NCI-H1417 treated with DMSO at 0.1 percent for 48 hours (cell line): ENCODE measurements at places on chromosomes 7 and 10.

- no peak for DNase-seq
Observed at GRCh38 chr10:129942936-129943715, 20.9 kb downstream of the EBF3 start.

DNA sequence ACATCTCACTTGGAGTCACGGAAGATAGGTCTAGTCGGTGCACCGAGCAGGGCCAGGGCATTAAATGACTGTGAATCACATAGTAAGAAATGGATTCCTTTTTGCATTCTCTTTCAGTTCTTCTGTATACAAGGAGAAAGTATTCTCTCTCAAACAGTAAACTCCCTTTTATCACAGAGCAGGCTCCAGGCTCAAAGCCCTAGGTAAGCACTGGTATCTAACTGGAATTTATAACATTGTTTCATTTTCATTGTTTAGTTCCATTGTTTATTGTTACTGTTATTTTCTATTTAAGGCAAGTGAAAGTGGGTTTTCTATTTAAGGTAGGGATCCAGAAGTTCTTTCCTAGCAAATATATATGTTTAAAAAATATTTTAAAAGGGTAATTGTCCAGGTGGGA is 44.1 kb upstream of the CDK1 start:
- DNase-seq = no peak

DNA sequence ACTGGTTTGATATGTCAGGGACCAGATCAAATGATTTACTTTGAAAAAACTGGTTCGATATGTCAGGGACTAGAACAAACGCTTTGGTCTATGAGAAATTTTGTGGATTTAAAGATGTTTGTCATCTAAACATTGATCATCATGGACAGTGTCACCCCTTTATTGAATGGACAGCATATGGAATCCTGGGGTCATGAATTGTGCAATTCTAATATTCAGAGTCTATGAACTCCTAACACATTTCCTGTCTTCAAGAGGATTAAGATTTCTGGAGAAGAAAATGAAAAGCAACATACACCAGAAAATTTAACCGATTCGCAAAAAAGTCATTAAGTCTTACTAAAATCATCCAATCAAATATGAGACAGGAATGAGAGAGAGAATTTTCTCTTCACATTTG is 106.4 kb upstream of the FAM133B start:
- DNase-seq = no peak

GRCh38 chr10:52284416-52285013 is 29.6 kb upstream of the DKK1 start:
- no peak for DNase-seq

DNA sequence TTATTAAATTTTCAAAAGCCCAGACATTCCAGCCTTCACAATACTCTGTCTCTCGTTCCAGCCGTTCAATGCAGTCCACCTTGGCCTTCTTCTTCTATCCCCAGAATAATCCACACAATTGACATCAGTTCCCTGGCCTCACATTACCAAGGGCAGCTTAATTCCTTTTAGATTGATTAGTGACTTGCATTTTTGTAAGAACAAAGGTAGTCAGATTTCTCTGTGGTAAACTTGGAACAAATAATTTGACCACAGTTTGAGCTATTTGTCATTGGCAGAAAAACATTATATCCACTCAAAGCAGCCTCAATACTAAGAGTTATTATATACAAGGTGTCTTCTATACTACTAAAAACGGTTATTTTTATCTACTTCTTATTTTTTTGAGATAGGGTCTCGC is 5.1 kb upstream of the CYTH3 start:
- DNase-seq = no peak

GRCh38 chr7:46115410-46115809 is 194.3 kb upstream of the IGFBP3 start:
- DNase-seq = no peak

GRCh38 chr7:121102619-121103018 is 114.1 kb downstream of the CPED1 start:
- no peak for DNase-seq

DNA sequence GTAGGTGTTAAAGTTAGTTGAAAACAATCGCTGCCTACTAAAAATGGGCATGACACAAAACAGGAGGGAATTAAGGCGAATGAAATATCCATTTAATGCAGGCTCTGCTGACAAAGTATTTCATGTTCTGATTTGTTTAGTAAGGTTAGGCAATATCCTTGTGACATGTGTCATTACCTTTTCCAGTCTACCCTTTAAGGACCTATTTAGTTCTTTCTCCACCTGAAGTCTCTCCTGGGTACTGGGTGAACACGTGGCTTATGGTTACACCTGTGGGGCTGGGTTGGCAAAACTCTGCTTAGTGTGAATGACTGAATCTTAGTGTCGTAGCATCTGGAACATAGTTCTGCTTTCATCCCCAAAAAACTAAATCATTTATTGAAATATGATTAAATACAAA is 313.5 kb downstream of the CCDC3 start:
- DNase-seq = no peak

GRCh38 chr10:86203162-86203905 is 163.3 kb downstream of the GRID1 start:
- DNase-seq = no peak

GRCh38 chr10:36441557-36441956 is 683.8 kb upstream of the ANKRD30A start:
- no peak for DNase-seq

DNA sequence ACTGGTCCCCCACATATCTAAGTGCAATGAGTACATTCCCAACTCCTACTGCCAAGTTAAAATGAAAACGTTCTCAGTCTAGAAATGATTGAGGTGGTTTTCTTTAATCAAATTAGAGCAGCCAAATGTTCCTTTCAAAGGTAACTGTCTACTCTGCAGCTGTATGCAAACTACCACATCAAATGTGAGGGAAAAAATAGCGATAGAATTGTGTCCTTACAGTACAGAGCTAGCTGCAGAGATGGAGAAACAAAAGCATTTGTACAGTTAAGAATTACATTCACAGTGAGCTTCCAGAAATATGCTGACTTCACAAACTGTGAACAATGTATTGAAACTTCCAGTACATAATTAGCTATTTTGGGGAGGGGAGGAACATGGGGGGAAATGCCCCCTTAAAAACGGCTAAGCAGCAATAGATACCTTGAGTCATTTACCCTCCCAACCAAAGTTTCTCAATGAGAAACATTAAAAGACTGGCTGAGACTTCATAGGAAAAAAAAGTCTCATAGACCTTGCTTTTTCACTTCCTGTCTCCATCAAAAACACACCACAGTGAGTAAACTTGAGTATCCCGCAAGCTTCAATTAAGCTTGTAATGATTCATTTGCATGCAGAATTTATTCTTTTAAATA is 22.9 kb downstream of the CDK6 start:
- DNase-seq = no peak

DNA sequence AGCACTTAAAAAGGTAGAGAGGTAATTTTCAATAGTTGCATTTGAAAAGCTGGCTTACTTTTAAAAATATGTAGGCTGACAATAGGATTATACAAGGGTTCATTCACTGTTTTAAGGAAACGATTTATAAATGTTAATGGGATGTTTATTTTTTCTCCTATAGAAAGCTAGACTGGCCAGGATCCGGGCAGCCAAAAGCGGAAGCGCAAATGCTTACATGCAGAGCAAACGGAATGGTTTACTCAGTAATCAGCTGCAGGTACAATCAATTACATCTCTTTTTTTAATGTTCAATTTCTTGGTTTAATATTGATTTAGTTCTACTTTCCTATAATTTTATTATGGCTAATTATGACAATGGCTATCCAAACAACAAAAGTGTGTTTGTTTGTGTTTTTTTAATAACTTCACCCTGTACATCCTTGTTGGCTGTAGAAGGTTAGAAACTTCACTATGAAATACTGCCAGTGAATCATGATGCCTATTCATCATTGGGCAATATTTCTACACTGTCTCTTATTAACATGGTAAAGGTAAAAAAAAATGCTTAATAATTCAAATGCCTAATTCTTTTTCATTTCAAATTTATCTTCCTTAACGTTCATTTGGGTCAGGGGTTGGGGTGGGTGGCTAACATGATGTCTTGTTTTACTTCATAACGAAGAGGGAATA is 116.4 kb downstream of the TSPAN12 start:
- DNase-seq = peak; percentile 40

DNA sequence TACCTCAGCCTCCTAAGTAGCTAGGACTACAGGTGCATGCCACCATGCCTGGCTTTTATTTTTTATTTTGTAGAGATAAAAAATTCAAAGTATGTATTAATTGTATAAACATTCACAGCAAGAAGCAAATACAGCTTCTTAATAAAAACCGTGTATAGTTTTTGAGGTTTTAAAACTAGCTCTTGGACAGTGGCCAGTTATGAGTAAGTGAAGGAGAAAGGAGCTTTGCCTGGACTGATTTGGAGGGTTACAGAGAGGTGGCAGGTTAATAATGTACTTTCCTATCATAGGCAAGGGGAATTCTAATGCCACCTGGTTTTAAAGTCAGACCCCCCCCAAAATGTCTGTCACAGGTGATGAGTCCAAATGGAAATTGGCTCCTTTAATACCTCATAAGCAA is 43.4 kb downstream of the ZNRF2 start:
- no peak for DNase-seq

DNA sequence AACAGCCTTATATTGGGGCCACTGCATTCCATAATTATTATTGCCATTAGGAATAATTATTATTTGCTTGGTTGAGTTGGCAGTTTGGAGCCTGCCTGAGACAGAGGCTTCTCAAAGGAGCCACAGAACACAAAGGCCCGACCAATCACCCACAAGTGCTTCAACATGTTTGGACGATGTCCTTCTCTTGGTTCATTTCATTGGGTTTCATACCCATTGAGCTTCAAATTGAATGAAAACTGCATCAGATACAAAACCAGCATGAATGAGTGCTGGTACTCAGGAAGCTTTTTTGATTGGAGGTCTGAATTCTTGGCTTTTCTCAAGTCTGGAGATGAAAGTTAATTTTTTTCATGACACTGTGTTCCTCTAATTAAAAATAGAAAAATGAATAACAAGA is 168.3 kb downstream of the CREB5 start:
- DNase-seq = no peak

DNA sequence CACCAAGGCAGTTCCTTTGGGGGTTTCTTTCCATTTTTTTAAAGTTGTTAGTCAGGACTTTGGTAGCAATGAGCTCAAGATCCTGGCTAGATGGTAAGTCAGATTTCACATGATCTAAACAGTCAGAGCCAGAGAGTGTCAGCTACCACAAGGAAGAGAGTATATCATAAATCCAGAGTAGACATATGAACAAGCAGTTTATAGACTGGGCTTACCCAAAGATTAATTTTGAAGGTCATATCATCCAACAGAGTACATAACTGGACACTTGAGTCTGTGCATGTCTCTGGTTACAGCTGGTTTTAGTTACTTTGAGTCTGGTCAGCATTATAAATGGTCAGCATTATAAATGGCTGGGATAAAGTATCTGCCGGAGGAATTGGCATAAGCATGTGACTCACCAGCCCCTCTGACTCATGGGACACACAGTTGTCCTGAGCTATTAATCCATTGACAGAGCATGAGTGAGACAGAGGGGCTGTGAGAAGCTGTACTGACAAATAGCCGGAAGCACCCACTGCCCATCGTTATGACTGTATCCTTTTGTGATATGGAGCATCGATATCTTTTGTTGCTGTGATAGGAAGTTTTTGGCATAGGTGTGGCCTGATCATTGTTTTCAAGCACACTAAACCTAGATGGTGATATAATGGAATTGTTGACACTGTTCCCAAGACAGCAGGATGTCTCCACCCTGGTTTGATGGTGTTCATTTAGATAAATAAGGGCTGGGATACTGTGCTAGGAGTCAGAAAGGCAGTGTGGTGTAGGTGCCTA is 19.3 kb downstream of the PPP1R3C start:
- no peak for DNase-seq

DNA sequence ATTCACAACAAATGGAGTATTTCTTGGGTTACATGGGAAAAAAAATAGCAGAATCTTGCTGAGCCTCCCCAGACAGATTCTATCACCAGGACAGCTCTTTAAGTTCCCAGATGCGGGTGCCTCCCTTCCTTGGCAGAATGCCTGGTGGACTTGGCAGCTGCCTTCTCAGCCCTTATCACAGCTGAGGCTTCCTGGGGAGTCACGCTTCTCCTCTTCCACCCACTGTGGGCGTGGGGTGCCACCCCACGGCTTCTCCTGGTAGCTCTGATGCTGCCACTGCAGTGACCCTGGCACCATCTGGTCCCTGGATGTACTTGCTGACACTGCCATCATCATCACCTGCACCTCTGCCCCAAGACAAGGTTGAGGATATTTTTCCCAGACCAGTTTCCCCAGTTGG is 16.2 kb upstream of the NME8 start:
- DNase-seq = no peak

DNA sequence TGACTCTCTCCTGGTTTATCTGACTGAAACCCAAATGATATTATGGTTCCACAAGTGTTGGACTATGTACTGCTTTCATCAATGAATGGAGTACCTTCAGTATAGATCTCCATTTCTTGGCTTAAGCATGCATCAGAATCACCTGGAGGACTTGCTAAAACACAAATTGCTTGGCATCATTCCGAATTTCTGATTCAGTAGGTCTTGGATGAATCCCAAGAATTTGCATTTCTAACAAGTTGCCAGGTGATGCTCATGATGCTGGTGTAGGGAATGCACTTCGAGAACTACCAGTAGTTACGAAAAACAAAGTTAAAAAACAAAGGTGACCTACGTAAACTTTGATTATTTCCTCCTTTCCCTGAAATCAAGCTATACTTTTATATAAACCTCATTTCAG is 119.0 kb upstream of the FEZF1 start:
- DNase-seq = no peak

GRCh38 chr7:7228967-7229366 is 46.6 kb downstream of the C1GALT1 start:
- DNase-seq = no peak

DNA sequence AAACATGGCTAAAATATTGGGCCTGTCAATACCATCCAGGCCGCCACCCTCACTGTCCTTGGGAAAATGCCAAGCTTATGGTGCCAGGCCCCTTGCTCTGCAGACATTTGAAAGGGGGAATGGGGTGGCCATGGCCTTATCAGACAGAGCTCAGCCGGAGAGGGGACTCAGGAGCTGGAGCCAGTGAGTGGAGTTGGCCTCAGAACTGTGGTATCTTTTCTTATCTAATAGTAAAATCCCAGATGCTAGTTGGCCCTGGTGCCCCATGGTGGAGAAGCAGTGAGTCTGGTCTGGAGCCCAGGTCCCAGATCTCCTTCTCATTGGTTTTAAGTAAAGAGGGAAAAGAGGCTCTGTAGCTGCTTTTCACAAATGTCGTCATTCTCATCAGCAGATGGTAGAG is 49.6 kb upstream of the SORCS3 start:
- DNase-seq = no peak

DNA sequence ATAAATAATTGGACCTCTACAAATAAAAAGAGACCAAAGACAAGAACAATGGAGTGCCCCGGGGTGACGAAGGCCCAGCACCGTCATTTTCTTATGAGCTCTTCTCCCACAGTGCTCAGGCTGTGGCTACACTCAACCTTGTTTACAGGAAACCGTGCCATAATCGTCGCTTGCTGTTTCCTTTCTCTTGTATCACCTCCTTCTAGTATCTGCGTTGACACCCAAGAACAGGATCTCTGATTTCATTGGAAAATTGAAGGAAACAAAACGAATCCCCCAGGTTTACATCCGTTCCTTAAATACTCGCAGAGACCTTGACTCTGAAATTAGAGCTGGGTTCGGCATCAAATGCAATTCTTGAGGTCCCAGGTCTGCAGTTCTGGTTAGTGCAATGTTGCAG is 1.7 kb upstream of the IGFBP3 start:
- DNase-seq = no peak

GRCh38 chr7:37234334-37234733 is 214.3 kb downstream of the ELMO1 start:
- DNase-seq = no peak

- peak; percentile 8 for DNase-seq
Observed at GRCh38 chr7:15305002-15305600, 256.7 kb downstream of the AGMO start.

- DNase-seq = no peak
Observed at GRCh38 chr10:93123766-93124165, 50.1 kb downstream of the CYP26A1 start.
